ENCODE measurements at places on chromosomes 12 and 14.

GRCh38 chr12:12540261-12541013 is 22.2 kb downstream of the DUSP16 start:
- no peak for DNase-seq

GRCh38 chr14:40004871-40005500 is 572.8 kb upstream of the FBXO33 start:
- DNase-seq, result no peak

DNA sequence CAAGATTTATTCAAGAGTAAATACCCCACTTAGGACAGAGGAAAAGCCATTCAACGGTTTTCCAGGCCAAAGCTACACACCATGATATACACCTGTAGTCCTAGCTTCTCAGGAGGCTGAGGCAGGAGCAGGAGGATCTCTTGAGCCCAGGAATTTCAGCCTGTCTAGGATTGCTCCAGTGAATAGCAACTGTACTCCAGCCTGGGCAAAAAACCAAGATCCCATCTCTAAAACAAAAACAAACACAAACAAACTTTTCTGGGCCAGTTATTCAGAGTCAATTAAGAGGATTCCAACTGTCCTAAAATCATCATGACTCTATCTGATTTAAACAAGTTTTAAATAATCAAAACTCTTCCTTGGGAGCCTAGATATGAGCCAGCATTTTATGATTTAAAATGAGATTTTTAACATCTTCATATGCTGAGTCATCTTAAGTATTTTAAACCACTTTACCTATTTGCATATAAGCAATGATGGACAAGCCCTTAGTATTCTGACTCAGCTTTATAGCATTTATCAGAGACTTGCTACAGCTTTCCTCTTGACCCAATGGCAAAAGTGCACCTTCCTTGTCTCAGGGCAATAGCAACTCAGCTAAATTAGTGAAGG is 77.1 kb downstream of the KCNMB4 start:
- no peak for DNase-seq

DNA sequence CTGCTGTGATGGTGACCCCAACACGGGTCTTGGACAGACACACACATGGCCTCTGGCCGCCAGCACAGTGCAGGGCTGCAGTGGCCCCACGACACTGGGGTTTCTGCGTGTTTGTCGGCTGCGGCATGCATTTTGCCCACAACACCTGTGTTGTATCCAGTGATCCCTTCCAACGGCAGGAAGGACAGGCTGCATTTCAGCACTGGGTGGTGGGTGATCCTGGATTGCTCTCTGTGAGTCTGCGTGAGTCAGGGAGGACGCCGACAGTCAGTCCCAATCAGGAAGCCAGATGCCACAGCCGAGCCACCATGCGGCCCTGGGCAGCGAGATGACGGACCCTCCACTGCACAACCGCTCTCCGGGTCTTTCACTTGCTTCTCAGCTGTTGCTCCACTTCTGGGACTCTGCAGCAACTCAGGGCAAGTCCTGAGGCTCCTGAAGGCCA is 20.6 kb downstream of the LRTM2 start:
- DNase-seq, result no peak

GRCh38 chr12:93243689-93244513 is 133.8 kb upstream of the NUDT4 start:
- DNase-seq, result no peak

DNA sequence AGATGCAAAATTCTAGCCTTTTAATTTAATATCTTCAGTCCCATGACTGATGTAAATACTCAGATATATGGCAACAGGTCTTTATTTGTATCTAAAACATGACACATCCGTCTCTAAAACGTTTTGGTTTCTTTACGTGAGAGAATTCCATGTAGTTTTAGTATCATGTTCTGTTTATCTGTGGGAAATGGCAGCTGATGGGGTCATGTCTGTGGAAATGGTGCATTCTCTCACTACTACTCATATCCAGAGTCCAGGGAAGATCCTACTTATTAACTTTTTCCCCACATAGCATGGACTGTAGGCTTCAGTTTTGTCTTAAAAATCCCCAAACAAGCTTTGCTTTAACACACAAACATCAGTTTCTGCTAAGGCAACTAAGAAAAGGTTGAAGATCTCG is 53.8 kb downstream of the SPTLC2 start:
- no peak for DNase-seq

DNA sequence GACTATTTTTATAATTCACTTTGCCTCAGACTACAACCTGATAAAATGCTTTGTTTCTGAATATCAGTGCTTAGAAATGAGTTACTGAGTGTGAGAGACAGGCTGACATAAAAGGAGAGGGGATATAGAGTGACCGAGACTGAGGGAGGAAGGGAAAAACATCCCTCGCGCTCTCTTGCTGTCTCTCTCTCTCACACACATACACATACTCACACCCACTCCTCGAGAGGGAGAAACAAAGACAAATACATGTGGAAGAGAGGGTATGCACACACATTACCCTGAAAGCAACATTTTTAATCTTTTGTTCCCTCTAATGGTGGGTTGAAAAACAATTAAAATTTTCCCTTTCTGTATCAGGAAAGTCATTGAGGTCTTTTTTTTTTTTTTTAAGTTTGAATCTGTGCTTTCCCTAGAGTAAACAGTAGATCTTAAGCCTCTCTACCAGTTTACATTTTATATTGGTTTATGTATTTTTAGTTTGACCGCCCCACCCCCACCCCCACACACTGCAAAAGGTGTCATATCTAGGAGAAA is 45.3 kb downstream of the FRS2 start:
- DNase-seq, result no peak

DNA sequence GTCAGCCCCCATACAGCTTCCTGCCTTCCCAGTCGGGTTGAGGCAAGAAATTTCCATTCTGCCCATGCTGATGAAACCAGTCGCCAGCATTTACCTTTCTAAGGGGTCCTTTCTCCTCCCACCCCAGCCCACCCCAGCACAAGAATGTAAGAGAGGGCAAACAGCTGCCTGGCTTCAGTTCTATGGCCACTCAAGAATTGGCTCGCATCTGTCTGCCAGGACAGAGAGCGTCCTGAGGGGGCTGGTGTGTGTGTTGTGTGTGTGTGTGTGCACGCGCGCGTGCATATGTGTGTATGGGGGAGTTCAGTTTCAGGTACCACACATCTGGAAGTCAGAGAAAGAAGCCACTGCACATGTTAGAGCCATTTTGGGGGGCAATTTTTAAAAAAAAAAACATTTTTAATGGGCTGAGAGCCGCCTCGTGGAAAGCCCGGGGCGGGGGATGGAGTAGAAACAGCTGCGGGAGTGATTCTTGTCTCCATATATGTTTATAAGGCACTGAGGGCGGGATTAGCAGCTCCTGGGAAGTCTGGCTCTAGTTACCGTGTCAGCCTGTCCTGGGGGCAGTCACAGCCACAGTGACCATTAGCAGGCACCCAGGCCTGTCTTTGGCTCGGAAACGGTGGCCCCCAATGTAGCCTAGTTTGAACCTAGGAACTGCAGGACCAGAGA is at the start of gene WNT5B:
Gene WNT5B, plus strand, starts transcription at position 566 of the 672 bp plus-strand sequence. CDS start 2,124 bp downstream, outside the sequence.
- no peak for DNase-seq

- no peak for DNase-seq
These were observed 22.0 kb upstream of the SNRPF start for GRCh38 chr12:95836630-95837239.
